ENCODE measurements at places on chromosomes 3 and 15.

DNA sequence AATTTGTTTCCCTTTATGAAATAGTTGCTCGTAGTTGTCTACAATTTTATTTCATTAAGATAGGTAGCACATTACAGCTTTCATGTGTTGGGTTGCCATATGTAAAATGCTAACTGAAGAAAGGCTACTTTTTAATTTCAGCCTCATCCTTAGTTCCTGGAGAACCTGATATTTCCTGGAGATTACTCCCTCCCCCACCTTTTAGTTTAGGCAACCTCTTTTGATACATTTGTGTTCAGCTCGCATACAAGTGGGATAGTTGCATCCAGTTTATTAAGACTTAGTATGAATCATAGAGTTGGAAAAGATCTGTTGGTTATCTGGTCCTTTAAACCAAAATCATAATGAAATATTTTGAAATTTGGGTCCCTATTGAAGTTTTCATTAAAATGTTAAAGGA, 6.0 kb downstream of the SETD5 start:
- no peak for DNase-seq

- DNase-seq = no peak
These were observed 32.6 kb upstream of the TBC1D5 start for GRCh38 chr3:17775073-17775472.

- DNase-seq = no peak
These were observed 12.3 kb downstream of the CDIN1 start for GRCh38 chr15:36591536-36592411.

DNA sequence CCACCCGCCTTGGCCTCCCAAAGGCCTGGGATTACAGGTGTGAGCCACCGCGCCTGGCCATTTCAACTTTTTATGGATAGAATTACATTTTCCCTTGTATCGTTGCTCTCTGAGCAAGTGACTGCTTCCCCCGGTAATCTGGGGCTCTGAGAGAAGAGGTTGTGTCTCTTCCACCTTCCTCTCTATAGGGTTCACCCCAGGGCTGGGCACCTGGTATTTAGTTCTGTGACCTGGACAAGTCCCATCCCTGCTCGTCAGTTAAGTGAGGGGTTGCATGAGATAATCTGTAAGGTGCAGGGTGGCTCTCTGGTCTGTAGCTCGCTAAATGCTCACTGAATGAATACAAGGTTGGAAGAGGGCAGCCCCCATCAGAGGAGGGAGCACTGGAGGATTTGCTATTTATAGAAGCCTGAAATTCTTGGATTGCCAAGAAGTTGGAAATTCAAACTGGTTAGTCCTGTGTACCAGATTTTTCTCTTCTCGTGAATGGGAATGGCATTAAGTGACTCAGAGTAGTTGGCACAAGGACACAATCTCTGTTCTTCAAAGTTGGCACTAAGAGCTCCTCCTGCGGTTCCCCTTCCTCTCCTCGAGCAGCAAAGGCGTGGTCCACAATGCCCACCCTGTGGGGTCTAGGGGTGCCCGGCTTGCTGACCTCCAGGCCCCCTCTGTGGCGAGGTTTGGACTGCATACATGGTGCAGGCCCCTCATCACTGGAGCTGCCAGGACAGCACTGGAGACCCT, 68.1 kb upstream of the DLG1 start:
- DNase-seq = no peak

- DNase-seq = no peak
These were observed 5.7 kb upstream of the CSPG4 start for GRCh38 chr15:75718328-75718727.

DNA sequence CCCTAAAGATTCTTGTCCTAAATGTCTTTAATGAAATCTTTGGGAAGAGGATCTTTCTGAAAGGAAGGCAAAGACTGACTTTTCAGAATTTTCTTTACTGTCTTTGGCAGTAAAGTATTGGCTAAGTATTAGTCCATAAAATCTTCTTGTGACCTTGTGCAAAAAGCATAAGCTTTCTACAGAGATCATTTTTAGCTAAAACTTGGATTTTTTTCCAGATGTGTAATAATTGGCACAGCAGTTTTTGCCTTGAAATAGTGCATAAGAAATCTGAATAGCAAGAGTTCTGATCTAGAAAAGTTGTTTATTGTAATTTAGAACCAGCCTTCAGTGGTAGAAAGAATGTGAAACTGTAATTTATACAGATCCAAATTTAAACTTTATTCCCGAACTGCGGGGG, 122.8 kb upstream of the CGNL1 start:
- no peak for DNase-seq

DNA sequence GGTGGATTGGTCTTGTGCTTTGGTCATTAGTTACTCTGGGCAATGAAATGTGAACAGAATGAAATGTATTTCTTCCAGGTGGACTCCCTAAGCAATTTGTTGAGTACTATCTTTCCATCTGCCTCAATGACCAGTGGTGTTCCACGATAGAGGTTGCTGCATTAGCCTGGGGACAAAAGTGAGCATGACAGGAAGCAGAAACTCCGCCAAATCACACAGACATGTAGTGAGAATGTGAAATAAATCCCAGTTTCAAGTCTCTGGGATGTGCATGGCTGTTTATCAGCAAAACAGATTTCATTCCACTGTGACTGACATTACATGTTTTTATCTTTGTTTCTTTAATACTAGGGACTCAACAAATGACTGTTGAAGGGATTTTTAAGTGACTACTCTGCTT, 63.3 kb upstream of the DCBLD2 start:
- DNase-seq = no peak

- DNase-seq = no peak
These were observed 20.0 kb downstream of the PDE12 start for GRCh38 chr3:57575966-57576626.

DNA sequence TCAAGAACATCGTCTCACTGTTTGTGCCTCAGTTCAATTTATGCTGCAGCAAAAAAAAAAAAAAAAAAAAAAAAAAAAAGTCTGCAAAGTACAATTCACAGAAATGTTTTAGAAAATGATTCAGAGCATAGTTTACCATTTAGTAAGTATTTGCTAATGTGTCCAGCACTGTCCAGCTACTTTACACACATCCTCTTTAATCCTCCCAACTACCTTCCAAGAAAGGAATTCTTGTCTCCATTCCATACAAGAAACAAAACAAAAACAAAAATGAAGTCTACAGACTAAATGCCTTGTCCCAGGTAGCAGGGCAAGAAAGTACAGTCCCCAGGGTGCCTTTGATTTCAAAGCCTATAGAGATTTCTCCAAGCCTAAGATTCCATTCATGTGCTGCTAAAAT, 38.9 kb upstream of the SNTN start:
- DNase-seq = peak; percentile 19

DNA sequence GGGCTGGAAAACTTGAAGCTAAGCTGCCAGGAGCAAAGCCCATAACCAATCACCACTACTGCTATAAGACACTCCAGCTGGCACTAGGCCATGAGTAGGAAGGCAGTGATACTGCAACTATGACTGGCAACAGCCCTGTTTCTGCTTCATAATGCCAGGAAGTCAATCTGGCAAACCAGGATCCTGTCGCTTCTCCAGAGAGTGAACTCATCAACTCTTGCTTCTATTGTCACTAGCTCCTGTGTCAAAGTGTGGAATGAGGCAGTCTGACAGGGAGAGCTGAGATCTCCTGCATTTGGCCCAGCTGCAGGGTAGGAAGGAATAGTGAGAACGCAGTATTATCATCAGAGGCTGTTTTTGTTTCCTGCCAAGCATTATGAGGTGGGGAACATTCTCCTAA, 105.3 kb downstream of the CTNNB1 start:
- DNase-seq = no peak

DNA sequence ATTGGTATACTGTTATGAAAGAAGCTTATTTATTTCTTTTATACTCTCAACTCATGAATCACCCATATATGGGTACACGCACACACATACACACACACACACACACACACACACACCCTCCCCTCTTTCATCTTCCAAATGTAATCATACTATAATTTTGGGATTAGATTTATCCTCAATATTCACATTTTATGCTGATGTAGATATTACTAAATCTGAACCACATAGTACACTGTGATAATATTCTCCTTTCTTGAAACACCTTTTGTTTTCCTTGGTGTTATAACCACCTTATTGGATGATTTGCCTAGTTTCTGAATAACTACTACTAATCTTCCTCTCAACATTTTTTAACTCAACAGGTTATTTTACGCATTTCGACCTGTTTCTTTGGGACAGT, 8.1 kb upstream of the GHSR start:
- no peak for DNase-seq

DNA sequence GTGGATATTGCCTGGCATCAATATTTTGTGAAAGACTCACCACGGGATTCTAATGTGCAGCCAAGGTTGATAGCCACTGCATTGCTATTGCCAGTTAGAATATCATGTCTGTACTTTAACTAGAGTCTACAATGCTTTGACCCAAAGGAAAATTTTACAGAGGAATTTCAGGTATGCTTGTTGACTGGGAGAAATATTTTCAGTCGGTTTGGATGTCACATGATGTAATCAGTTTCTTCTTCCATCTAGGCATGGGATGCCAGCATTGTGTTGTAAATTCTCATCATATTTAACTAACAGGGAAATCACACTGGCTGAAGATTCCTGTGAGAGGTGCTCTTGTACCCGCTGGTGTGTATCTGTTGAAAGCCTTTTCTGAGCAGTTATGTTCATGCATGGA, 508.9 kb upstream of the ADAMTS9 start:
- no peak for DNase-seq

GRCh38 chr3:45711931-45712330, 22.7 kb downstream of the SACM1L start:
- DNase-seq = no peak

- DNase-seq = no peak
These were observed 7.6 kb upstream of the ABTB1 start for GRCh38 chr3:127665165-127665564.

DNA sequence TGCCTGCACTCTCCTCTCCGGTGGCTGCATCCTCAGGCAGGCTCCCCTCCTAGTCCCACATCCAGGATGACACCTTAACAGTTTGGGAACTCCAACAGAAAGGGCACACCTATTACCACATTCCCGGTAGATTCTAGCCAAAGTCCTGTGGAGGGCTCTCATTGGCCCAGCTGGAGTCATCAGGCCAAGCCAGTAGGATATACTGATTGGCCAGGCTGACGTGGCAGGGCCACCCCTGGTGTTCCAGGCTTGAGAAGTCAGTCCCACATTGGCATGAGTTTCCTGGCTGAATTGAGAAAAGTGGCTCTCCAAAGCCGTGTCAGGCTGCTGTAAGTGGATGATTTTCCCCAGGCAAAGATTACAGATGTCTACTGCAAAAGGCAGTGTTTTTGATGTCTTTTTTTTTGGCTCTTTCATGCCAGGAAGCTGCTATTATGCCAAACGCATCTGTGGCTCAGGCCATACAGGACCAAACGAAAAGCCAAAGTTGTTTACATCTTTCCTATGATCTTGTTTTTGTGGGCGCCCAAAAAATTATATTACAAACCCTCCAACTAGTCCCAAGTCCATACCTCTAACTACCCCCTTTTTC, 6.6 kb upstream of the BLM start:
- DNase-seq = no peak

- DNase-seq = no peak
These were observed 25.8 kb downstream of the ZPLD1 start for GRCh38 chr3:102460579-102460978.

DNA sequence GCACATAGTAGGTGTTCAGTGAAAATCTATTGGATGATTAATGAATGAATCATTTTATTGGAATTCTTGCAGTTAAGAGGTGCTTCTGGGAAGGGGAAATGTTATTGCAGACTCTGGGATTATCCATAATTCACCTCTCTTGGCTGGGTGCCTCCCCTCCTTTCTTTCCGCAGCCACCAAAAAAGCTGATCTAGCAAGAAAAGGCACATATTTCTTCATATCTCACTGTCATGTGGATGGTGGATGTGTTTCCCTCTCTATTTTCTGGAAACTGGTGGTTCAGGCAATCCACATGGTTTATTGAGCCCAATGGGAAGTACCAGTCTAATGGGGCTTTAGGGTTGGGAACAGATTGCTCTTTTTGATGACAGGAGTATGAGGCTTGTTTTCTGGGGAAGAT, 151.1 kb upstream of the ROPN1 start:
- DNase-seq = no peak

DNA sequence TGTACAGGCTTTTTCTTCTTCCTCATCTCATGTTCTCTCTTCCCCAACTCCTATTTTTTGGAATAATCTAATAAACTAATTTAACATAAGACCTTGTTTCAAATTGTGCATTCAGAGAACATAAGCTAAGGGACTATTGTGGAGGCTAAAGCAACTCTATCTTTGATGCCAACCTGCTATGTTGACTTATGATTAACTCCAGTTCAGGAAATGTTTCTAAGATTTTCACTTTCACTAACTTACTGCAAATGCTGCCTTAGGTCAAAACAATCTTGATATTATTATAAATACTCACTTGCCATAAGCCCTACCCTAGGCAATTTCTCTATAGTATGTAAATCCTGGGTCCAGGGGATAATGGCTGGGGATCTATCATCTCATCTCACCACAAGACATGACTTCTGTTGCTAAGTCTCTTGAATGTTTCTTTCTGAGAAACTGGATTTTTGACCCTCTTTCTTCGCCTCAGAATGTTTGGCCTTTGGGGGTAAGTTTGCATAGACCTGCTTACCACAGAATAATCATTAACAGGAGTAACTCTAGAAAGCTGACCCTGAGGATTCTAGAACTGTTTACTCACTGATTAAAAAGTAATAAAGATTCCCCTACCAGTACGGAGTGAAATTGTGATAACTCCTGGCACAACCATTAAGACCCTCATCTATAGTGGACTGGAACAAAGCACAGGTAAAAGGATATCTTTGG, 768.1 kb downstream of the GBE1 start:
- no peak for DNase-seq

GRCh38 chr15:60530653-60531052, 51.7 kb upstream of the ICE2 start:
- no peak for DNase-seq

- no peak for DNase-seq
These were observed 66.5 kb downstream of the CD47 start for GRCh38 chr3:108024146-108024850.

DNA sequence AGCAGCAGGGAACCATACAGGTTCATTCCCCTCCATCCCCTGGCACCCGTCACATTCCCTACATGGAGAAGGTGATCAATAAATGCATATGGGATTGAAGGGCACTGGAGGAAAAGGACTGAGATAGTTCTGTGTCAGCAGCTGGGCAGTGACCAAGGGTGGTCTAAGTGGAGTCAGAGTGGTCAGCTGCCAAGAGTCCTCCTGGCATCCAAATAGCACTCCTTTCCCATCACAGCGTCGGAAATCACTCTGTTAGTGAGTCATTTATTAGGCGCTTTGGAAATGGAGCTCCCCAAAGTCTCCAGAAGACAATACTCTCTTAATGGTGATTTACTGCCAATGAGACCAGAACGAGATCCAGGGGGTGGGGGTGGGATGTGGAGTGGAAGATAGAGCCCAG, 6.8 kb upstream of the TRH start:
- no peak for DNase-seq
